ENCODE measurements at places on chromosomes 7 and 10. TPM values are rescaled to one million over a fixed set of nuclear protein-coding genes. Genes with fewer than 3 reads are reported as not detected.

Gene NUTM2A
- total RNA-seq: 0.21 TPM

- no peak overlapping the region for H3K27ac ChIP-seq
- no peaks in the 10 kb centered on the region for H3K27me3 ChIP-seq
- H3K36me3 ChIP-seq: no peaks in the 10 kb centered on the region
- no peak overlapping the region for H3K4me3 ChIP-seq
- no peak for DNase-seq
Measured at GRCh38 chr10:8150401-8150905, 96.0 kb downstream of the GATA3 start.

DNA sequence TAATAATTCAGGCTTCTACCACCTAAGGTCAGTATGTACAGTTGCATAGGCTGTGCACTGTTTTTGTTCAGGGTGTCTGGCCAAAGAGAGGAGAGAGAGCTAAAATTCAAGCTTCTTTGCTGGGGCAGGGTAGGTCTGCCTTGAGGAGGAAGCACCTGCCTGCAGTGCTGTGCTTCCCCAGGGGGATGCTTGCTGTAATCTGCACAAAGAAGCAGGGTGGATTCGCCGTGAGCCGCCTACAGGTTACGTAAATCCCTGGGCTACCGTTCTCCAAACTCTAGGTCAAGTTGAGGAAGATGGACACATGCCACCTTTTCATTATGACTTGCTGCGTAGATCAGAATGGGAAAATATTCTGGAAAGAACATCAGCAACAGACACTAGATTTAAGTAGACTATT lies 543.3 kb downstream of the TNS3 start:
- H3K27me3 ChIP-seq: no peaks in the 10 kb centered on the region
- H3K4me3 ChIP-seq: no peak overlapping the region
- no peaks in the 10 kb centered on the region for H3K36me3 ChIP-seq
- no peak for DNase-seq
- no peak overlapping the region for H3K27ac ChIP-seq
- no peaks in the 10 kb centered on the region for H3K4me1 ChIP-seq

GRCh38 chr10:123990889-123991288 lies 99.3 kb upstream of the CPXM2 start:
- no peak for DNase-seq
- no peaks in the 10 kb centered on the region for H3K27me3 ChIP-seq
- no peaks in the 10 kb centered on the region for H3K36me3 ChIP-seq
- peaks cover 5% of the 10 kb centered on the region for H3K4me1 ChIP-seq
- no peak overlapping the region for H3K4me3 ChIP-seq

DNA sequence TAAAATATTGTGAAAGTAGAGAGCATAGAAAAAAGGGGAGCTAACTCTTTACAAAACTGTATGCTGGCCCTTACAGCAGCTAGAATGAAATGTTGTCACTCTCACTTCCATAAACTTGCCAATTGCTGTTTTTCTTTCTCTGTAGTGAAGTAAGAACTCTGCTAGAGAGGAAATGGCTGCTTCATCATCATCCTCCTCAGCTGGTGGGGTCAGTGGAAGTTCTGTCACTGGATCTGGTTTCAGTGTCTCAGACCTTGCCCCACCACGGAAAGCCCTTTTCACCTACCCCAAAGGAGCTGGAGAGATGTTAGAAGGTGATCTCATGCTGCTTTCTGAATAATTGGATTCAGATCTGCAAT lies 7.6 kb upstream of the ASCC1 start:
- no peak for DNase-seq
- no peak overlapping the region for H3K4me3 ChIP-seq

- no peaks in the 10 kb centered on the region for H3K4me1 ChIP-seq
- DNase-seq: no peak
- H3K36me3 ChIP-seq: no peaks in the 10 kb centered on the region
- no peak overlapping the region for H3K27ac ChIP-seq
- no peaks in the 10 kb centered on the region for H3K27me3 ChIP-seq
- no peak overlapping the region for H3K4me3 ChIP-seq
Measured at GRCh38 chr7:16233517-16233916, 187.8 kb downstream of the CRPPA start.

DNA sequence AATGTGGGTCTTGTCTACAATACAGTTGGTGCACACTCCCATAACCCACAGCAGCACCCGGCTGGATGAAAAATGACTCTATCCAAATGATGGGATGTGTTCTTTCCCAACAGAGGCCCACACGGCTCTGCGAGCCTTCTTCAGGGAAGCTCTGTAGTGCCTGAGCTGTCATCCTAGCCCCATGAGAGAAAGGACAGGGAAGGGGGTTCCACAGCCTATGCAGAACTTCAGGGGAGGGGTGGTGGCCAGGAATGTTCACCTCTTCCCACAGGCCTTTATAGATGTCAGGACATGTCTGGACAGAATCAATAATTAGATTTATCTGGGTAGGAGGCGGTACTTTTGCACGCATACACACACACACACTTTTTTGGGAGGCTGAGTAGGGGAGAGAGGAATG lies 109.0 kb downstream of the JCAD start:
- no peaks in the 10 kb centered on the region for H3K36me3 ChIP-seq
- no peaks in the 10 kb centered on the region for H3K27me3 ChIP-seq
- DNase-seq: no peak
- no peak overlapping the region for H3K4me3 ChIP-seq

- H3K4me3 ChIP-seq: no peak overlapping the region
- no peaks in the 10 kb centered on the region for H3K4me1 ChIP-seq
- no peak overlapping the region for H3K27ac ChIP-seq
- H3K27me3 ChIP-seq: no peaks in the 10 kb centered on the region
- DNase-seq: no peak
Measured at GRCh38 chr7:68730964-68731363, 867.3 kb upstream of the AUTS2 start.
